MV-4-11 (cell line): ENCODE measurements at places on chromosomes 5 and 9.

GRCh38 chr9:126166866-126167265 lies 159.8 kb upstream of the MVB12B start:
- no peak for DNase-seq

GRCh38 chr5:102701748-102702147 lies 53.4 kb upstream of the PAM start:
- peak; percentile 13 for DNase-seq

DNA sequence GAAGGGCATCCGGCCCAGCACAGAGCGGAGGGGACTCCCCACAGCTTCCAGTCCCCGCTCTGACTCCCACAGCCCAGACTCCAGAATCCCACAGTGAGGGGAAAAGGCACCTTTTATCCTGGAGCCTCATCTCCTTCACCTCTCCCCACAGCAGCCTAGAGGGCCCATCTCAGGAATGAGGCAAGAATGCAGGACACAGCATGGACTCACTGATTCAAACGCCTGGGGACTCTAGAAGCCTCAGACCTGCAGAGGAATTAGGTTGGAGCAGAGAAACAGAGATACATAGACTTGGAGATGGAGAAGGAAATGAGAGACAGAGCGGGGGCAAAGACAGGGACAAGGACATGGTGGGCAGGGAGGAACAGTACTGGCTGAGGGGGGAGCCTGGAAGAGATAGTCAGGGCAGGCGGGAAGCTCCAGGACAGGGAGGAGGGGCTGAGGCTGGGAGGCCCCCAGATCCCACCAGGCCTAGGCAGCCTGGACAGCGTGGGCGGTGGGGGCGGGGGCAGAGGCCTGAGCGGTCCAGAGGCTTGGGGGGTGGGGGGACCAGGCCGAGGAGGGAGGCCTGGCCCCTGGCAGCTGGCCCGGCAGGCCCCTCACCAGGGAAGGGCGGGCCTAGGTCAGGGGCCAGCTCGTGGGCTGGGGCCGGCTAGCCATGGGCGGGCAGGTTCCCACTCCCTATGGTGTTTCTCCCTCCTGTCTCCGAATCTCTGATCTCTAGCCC lies 15.8 kb downstream of the CNTFR start:
- no peak for DNase-seq

- DNase-seq, result no peak
These were observed 20.4 kb downstream of the TERT start for GRCh38 chr5:1274471-1274870.

- DNase-seq, result no peak
These were observed 61.7 kb downstream of the HMCN2 start for GRCh38 chr9:130327070-130327780.

GRCh38 chr9:137660144-137660543 lies 41.3 kb downstream of the EHMT1 start:
- DNase-seq, result peak; percentile 60

DNA sequence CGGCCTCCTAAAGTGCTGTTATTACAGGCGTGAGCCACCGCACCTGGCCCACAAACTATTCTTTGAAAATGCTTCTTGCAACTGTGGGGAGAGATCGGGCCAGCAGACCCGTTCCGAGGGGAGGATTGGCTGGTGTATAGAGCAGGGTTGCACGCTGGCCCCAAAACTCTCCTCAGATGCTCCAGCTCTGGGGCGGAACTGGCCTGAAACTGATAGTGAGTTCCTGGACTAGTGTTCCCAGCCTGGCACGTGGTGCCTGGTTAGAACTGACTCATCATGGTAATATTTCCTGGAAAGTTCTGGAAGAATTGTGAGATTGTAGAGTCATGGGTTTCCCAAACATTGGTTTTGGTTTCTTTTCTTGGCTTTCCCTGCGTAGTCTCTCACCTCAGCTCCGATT lies 120.5 kb downstream of the FBXL7 start:
- DNase-seq, result no peak

DNA sequence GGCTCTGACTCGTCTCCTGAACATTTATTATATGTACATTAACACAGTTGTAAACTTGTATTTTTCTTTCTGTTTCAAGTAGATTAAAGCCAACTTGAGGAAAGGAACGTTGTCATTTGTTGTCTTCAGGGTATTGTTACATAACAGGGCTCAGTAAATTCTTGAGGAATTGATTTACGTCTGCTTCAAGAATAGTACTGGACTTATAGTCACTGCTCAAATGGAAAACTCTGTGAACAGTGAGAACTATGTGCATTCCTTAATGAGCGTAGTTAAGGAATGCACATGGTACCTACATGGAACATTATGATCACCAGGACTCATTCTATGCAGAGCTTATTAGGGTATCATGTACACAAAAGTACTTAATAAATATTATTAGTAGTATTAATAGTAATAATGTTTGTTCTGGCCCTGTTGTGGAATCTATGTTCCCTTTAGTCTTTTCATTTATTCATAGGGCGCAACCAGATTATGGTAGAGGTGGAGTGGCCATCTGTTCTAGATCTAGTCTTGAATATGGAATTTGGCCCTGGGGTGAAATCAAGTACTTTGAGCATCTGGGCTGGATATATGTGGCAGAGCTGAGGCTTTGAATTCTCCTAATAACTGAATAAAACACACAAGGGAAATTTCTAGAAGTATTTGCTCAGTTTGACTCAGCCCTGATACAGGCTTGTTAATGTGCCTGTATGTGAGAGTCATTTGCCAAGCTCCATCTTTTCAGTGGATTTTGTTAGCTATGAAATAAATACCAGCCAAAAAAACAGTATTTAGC lies 108.6 kb upstream of the SH3GL2 start:
- DNase-seq, result no peak

GRCh38 chr9:16687678-16688369 lies 182.6 kb downstream of the BNC2 start:
- no peak for DNase-seq

DNA sequence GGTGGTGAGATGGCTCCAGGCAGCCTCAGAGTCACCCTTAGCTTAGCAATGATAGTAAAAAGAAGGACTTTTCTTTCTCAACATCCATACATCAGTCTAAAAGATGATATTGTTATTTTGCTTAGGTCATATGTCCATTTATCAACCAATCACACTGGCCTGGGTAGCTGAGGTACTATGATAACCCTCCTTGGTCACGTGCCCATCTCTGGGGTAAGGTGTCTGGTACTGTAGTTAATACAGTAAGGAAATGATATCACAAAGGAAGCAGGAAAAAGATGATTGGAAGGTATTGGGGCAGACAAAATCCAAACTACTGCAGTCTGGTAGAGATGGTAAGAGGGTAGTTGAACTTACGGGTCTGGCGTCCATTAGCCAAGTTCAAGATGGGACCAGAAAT lies 5.1 kb upstream of the SMAD5 start:
- DNase-seq, result no peak

- peak; percentile 42 for DNase-seq
These were observed 52.9 kb upstream of the ZNF366 start for GRCh38 chr5:72559866-72560766.

DNA sequence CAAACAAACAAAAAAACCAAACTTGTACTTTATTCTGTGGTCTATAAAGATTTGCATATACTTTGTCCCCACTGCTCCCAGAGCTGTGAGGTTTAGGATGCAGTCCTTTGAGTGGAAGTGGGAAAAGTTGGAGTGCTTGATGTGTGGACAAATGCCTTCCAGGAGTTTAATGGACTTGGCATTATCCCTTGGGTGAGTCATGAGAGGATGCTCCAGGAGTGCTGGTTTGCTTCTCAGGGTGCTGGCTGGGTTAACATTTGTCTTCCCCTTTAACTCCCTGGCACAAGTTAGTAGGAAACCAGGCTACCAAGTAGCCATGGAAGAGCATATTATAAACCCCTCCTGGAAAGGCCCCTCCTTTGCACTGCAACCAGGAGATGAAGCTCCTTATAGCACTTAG lies 417.4 kb upstream of the RIOK2 start:
- no peak for DNase-seq

- DNase-seq, result peak; percentile 11
These were observed 100.5 kb downstream of the TLE4 start for GRCh38 chr9:79672236-79672635.

DNA sequence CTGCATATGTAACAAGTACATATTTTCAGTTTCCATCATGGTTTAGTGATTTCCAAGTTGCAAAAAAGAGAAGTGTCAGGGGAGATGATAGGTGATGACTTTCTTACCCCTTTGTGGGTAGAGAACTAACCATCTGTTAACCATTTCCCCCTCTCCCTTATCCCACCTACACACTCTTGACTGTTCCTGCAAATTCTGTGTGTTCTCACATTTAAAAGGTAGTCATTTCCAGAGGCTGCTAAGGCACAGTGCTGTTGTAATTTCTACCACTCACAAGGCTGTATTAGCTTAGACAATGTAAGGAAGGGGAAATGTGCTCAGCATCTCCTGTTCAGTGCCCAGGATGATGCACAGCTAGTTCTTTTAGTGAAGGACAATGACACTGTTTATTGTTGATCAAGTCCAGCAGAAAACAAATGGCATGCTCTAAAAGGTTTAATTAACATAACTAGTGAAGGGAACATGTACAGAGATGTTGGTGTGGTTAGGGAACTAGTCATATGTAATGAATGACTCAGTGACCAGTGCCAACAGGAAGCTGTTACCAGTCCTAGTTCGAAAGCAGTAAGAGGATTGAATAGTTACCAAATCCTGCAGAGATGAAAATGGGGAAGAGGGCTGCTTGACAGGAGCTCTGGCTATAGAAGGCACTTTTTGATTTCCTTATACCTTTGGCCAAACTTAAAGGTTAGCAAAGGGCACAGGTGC lies 165.1 kb downstream of the PLK2 start:
- DNase-seq, result peak; percentile 63

DNA sequence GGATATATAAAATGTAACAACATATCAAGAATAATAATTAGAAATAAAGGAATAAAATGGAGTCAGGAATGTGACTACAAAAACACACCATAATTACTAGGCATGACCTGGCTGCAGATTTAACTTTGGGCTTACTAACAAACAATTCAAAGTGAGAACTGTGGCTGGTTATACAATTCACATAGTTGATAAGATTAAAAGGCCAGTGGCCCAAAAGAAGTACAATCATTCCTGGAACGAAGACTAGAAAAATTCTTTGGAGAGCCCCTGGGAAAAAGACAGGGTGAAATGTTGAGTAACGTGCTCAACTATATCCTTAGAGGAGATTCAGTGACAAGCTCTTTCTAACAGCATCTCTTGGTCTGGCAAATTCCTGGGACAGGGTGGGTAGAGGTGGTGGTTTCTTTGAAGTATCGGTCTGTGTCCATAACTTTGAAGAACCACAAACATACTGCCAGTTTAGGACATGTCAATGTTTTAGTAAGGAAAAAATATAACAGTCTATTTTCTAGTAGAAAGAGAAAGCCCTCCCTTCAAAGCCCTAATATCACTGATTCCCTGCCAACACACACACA lies 75.0 kb upstream of the IL6ST start:
- DNase-seq, result no peak

DNA sequence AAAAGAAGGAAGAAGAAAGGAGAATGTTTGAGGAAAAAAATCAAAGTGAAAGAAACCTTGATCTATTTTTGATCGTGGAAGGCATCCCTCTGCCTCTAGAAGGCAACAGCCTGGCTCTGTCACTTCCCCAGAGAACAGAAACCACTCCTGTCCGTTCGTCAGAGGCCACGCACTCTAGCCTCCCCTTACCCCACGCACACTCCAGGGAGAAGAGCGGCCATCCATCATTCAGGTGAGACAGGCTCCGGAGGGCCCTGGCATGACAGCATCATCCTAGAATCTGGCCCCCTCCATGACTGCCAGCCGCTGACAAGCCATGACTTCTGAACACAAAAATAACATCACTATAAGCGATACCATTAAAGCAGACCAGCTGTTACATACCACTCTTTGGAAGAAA lies 135.8 kb downstream of the ROR2 start:
- DNase-seq, result no peak
